ENCODE measurements at places on chromosomes 5 and 9.

DNA sequence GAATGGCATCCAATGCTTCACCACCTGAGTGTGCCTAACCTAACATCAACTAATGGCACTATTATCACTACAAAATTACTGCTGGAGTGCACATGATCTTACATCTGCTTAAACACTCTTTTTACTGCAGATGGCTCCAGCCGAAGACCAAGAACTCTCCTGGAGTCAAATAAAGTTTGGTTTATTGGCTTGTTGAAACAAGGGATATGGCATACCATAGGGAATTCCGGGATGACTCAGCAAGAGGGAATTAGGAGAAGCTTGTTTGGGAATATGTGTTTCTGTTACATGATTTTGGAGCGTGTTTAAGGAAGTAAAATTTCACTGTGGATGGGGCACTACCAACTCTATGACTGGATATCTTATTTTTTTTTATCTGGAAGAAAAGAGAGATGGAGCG, 872.6 kb downstream of the DTWD2 start:
- DNase-seq: no peak

DNA sequence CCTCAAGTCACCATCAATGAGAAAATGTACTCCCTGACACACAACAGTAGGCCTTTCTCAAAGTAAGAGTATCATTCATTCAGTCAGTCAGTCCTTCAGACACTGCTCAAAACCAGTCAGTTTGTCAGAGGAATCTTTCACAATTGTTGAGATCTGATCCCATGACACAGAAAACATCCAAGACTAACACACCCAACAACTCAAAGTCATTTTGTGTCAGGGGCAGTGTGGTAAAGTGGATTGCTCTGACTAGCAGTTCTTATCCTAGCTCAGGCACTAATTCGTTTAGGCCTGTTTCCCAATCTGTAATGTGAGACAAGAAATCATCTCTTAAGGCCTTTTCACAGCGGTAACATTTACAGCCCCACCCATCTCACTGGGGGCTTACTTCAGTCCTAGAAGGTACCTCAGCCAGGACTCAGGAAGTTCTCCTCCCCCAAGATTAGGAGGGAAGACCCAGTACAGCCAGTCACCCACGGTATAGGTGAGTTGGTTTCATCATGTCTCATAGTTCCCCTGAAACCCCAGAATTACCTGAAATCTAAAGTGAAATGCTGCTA, 31.9 kb downstream of the SH3TC2 start:
- DNase-seq: no peak

DNA sequence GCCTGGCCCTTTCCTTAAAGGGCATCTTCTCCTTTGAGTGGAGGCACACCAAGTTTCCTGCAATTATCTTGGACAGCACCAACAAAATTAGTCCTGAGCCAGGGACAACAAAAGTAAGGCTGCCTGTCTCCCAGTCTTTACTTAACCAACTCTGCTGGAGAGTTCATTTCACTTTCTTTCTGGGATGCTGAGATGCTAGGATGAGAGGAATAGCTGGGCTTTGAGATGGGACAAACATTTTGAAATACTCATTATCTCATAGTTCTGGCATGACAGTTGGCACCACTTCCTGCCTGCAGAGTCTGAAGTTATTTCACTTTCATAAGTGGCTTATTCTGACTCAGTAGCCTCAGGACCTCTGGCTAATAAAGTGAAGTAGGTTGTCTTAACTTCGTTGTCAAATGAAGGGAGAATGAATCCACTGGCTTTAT, 157.0 kb downstream of the C9orf152 start:
- DNase-seq: no peak

DNA sequence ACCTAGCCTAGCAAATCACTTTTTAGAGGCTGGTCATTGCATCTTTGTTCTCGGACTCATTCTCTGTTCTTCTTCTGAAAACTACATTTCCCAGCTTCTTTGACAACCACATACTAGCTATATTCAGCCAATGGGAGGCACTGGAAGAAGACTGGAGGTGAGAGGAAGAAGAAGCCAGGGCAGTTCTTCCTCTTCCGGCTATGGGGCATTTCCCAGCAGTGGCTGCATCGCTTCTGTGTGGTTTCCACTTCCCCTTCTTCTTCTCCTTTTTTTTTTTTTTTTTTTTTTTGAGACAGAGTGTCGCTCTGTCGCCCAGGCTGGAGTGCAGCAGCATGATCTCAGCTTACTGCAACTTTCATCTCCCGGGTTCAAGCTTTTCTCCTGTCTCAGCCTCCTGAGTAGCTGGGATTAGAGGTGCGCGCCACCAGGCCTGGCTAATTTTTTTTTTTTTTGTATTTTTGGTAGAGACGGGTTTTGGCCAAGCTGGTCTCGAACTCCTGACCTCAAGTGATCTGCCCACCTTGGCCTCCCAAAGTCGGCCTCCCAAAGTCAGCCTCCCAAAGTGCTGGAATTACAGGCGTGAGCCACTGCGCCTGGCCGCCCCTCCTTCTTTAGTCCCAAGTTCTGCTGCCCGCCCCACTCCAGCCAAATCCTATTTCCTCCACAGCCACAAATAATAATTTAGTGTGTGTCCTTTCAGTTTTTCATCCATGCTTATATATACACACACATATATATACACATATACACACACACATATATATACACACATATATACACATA, 6.9 kb upstream of the UBAP1 start:
- DNase-seq: peak; percentile 81

GRCh38 chr5:62920856-62921255, 342.2 kb downstream of the LRRC70 start:
- no peak for DNase-seq

DNA sequence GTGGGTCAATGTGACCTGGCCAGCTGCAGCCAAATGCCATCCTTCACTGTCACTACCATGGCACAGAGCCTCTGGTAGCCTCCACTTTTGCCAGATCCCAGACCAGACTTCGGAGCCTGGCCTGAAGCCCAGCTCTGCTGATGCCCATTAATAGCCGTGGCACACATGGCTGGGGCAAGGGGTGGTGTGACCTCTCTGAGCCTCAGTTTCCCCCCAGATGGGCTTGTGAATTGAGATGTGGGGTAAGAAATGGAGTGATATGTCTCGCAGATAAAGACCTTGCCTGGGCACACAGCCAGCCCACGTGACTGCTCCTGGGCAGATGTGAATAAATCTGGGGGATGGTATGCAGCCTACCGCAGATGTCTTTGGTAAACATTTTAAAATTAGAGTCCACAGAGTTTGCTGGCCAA, 13.9 kb downstream of the SUSD3 start:
- no peak for DNase-seq

DNA sequence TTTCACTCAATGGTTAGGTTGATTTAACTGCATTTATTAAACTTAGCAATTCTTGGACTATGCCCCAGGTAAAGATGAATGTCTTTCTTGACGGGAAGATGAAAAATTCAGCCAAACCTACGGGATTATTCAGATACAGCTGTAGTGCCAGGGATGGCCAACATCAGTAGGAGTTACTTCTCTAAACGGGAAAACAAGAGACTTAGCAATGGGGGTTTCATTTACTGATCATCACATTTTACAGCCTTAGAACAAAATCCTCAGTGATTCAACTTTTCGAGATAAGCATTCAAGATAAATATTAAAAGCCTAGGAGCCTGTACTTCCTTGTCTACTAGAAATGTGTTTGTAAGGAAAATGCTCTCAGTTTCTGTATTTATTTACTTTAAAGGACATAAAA, 46.1 kb downstream of the S1PR3 start:
- DNase-seq: no peak

DNA sequence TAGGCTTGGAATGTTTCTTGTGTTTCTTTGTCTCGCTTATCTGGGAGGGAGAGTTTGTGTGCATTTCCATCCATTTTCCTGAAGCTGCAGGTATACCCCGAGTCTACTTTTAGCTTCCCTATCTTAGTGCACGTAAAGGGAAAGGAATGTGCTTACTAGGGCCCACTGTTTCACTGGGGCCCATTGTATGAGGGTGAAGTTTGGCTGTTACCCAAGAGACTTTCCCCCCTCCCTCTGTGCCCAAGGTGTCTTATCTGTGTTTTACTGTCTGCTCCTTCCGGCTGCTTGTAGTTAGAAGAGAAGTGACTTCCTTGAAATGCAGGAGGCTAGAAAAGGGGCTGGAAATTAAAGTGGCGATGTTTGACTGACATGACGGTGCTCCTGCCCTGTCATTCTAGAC, 12.1 kb upstream of the BTNL3 start:
- no peak for DNase-seq

DNA sequence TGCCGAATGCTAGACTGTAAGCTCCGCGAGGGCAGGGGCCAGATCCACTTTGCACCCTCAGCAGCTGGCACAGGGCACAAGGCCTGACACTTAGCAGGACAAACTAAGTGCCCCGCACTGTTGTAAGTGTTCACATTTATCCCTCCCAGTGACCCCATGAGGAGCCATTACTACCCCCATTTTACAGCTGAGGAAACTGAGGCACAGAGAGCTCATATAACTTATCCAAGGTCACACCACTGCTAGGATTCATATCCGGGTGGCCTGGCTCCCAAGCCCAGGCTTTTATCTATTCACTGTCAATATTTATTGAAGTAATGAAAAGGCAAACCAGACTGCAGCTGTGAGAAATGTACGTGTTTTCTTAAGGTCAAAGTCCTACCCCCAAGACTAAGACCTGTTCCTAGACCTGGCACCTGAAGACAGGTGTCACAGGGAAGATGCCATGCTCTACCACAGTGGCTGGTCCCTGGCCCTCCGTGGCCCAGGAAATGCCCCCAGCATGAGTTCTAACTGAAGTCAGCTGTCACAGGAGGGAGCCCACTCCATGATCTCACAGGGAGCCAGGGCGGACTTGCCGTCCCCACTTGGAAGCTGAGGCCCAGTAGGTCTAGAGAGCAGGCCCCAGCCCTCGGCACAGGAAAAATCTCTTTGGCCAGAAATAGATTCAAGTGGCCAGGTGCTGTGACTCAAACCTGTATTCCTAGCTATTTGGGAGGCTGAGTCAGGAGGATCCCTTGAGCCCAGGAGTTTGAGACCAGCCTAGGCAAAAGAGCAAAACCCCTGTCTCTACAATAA, 74.7 kb upstream of the IL17B start:
- DNase-seq: no peak

DNA sequence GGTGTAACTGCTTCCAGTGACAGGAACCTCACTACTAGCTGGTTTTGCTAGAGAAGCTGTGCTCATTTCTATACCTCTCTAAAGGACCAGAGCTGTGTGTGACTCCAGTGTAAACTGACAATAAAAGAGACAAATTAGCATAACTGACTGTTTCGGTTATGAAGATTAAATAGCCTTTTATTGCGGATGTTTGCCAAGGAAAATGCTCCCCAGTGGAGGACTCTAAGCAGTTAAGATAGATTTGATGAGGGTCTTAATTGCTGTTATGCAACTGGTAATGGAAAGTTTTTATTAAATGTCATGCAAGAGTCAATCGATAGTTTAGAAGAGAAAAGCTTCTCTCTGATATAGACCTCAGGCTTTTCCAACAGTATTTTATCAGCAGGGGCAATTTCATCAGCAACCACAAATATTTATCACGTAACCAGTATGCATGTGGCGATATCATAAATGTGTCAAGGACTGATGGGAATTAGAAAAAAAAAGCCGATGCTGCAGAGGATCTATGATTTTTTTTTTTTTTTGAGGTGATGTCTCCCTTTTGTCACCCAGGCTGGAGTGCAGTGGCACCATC, 275.2 kb upstream of the DMAC1 start:
- no peak for DNase-seq

DNA sequence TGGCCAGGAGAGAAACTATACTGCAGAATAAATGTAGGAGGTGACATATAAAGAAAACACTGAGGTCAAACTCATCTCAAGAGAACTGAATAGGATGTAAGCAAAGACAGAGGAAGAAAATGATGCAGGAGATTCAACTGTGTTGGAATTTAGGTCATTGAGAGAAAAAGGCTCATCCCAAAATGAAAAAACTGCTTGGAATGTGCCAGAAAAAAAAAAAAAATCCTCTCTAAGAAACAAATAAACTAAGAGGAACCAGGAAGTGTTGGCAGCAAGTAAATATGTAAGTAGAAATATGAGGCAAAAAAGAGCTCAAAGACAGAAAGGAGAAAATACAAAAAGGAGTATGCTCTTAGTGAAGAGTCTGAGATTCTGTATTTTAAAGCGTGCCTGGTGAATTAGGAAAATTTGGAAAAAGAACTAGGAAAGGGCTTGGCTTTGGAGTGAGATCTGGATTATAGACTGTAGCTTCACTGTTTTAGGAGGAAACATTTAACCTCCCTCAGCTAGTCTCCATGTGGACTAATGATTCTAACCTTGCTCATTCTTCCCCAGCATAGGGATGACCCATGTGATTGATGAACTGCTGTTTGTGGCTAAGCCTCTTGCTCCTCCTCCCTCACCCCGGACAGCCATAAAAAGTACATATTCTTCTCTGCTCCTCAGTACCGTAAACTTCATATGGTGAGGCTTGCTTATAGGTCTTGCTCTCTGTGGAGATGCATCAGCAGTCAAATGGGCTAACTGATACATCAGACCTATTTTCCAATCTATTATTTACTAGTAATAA, 185.6 kb upstream of the POU5F2 start:
- DNase-seq: no peak

- no peak for DNase-seq
Observed at GRCh38 chr9:136141682-136142413, 23.2 kb upstream of the TMEM250 start.

GRCh38 chr9:104780796-104781395, 17.0 kb downstream of the NIPSNAP3B start:
- no peak for DNase-seq

DNA sequence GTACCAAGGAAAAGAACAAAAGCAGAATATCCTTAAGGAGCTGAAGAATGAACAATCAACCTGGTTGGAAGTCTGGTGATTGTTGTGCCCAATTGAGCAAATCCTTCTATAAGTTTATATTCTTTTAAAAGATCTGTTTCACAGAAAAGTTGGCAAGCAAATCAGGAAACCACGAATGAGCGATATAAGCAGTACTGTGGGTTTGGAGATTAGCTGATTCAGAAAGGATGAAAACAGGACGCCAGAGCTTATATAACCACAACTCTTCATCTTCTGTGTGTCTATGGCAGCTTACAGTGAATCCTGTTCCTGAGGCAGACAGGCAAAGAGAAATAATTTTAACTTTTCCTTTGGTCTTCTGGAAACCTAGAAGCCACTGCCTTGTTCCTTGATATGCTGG, 61.7 kb downstream of the SLC38A9 start:
- DNase-seq: no peak

DNA sequence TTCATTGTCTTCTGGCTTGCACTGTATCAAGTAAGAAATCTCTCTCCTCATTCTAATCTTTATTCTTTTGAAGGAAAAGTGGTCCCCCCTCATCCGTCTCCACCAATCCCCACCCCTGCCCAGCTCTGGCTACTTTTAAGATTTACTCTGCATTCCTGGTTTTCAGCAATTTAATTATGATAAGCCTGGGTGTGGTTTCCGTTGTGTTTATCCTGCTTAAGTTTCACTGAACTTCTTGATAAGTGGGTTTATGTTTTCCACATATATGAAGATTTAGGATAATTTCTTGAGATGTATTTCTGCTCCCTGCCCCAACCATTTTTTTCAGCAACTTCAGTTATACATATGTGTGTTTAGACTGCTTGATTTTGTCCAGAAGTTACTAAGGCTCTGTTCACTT, 46.5 kb downstream of the PTBP3 start:
- no peak for DNase-seq

DNA sequence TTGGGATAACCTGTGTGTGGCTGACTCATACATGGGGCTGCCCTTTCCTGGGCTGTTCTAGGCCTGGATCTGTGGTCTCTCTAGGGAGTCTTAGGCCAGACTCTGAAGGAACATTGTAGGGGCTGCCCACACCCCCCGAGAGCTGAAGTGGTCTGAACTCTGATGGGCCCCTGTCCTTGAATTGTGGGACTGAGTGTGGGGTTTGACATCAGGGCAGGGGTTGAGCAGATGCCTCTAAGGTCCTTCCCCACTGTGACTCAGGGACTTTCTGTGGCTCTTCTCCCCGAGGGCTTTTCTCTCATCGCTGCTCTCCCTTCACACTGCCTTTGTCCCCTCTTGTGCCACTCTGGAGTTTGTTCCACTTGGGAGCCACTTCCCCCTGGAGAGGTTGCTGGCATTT, 215.0 kb downstream of the MELK start:
- no peak for DNase-seq

Data from CD4-positive, alpha-beta T cell treated with Interleukin-4 for 1 hour (primary cell).